ENCODE measurements at places on chromosomes 3 and 15. TPM values are rescaled to one million over a fixed set of nuclear protein-coding genes. Genes with fewer than 3 reads are reported as not detected.

DNA sequence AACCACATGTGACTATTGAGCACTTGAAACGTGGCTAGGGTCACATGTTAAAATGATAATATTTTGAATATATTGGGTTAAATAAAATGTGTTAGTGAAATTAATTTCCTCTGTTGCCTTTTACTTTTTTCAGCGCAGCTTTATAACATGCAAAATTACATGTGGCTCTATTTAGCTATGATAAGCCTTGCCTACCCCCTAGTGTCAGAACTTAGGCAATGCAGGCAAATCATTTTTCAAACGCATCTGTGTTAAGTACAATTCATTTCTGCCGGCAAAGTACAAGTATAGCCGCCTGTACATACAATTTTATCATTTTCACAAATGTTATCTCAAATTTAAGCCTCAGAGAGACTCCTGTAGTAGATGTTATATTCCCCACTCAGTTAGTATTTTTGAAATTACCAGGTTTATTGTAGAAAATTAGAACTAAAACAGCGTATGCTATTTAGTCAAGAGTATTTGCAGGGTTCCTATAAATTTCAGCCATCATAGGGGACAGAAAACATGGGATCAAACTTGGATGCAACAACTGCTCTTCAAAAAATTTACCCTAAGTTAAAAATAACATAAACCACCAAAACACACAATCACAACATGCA lies 56.1 kb downstream of the TAFA4 start:
- peak; percentile 49 for DNase-seq

DNA sequence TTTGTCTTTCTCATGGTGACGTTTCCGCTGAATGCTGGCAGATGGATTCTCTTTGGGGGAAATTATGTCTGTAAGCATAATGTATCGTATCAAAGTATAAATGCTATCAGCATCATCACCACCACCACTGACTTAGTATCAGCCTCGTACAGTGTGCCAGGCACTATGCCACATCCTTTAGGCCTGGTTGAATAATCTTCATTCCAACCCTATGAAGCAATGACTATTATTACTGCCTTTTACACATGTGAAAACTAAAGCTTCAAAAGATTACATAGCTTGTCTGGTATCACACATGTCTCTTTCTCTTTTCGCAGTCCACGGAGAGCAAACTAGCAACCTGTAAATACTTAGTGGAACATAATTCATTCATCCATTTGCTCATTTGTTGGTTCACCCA lies 166.7 kb upstream of the PRICKLE2 start:
- no peak for DNase-seq

GRCh38 chr3:130428871-130429712 lies 83.6 kb downstream of the COL6A5 start:
- no peak for DNase-seq

GRCh38 chr3:177680472-177680821 lies 483.2 kb upstream of the TBL1XR1 start:
- DNase-seq, result no peak

GRCh38 chr15:87623832-87624231 lies 632.7 kb downstream of the NTRK3 start:
- DNase-seq, result no peak

DNA sequence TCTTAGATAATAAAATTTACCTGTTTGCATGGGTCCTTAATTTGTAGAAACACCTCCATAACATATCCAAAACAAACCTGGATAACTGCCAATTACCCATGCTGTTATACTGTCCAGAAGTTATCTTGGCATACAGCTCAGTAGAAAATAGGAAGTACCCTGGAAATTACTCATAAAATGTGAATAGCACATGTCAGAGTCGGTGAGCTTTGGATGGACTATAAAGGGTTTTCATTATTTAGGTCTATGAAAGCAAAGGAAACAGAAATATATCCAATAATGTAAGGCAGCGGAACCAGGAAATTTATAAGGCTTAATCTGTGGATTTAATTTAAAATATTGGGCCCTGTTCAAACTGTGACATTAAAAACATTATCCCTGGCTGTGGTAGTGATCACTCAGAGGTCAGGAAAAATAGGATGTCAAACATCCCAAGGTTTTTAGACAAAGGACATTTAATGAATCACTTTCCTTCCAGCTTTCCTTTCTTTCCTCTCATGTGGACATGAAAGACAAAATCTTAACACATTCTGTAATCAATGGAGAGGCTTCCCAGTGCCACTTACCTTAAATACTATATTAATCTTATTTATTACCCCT lies 459.0 kb upstream of the DPH6 start:
- DNase-seq, result no peak

- no peak for DNase-seq
These were observed 81.5 kb downstream of the SENP2 start for GRCh38 chr3:185667574-185667973.

DNA sequence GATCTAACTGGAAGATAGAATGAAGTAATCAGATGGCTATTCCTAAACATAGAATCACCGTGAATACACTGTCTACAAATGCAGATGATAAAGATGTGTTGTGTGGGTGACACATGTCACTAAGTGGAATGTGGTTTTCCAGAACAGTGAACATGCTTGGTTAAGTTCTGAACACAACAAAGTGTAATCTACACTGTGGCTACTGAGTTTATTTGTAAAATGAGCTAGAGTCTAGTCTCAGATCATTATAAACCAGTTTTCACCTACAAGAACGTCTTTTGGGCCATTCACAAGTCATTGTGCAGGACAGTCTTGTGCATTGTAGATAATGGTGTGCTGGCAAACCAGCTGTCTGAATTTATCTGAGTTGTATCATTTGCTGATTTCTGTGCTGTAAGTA lies 35.3 kb downstream of the OXNAD1 start:
- DNase-seq, result no peak

The FGF12 gene
- 3.2 TPM for total RNA-seq

DNA sequence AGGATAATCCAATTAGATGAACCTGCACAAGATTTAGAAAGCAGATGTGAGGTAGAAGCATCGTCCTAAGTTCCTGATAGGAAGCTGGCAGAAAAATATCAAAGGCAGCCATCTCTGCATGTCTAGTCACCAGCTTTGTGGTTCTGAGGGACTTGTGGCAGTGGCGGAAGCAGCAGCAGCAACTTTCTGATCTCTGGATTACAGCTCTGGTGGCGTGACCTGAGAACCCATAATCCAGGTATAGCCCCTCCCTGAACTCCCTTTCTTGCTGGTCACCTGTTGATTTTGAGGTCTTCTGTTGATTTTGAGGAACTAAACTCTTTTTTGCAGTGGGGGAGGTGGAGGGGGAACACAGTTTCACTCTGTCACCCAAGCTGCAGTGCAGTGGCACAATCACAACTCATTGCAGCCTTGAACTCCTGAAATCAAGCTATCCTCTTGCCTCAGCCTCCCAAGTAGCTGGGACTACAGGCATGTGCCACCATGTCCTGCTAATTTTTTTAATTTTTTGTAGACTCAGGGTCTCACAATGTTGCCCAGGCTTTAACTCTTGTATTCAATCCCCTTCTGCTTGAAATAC lies 7.9 kb downstream of the FSIP1 start:
- no peak for DNase-seq
